ENCODE measurements at places on chromosomes 6 and 20.

DNA sequence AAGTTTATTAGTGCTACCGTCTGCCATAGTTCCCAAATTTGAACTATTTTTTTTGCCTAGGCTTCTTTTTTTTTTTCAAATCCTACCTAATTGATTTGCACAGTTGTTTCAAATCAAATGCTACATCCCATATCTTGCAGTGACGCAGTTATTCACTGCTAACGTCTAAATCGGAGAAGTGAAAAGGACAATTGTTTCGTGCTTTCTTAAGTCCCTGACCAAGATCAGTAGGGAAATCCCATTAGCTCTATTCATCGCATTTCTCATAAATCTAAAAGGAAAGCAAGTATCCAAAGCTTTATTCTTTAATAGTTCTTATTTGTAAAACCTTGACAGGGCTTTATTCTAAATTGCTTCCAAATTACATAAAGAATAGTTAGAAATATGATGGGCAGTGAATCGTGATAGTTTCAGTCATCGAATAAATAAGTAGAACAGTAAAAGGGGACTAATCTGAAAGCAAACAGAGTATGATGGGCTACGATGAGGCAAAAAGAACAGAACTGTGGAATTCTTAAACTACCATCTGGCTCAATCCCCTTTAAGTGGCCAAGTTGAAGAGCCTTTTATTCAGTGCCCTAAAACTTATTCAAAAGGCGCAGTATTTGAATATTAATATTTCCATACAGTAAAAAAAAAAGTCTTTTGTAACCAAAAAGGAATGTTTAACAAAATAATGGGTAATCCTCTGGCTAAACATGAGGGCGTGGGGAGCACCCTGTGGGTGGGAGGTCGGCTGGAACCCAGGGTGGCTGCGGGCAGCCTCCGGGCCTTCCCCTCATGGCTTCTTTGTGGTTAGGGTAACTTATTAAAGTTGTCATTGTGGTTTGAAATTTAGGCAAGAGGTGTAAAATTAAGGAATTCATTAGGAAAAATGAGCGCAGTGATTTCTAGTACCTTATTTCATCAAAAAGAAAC, 3.0 kb upstream of the ARID1B start:
- DNase-seq: peak; percentile 96

- DNase-seq: no peak
Observed at GRCh38 chr20:44587035-44587980, 4.9 kb downstream of the PKIG start.

DNA sequence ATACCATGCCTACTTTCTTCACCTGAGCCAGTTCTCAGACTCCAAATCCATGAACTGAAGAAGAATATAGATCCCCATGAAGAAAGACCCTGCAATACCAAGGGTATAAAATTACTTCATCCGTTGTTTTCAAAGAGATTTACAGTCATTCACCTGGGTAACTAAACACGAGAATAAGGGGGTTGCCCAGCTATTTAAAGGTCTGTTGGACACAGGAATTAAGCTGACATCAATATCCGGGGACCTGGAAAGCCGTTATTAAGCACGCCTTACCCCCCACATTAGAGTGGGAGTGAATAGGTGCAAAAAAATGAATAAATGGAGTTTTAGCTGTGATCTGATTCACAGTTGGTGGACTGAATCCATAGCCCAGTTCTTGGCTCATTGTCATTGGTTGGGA, 28.9 kb downstream of the CLVS2 start:
- no peak for DNase-seq

DNA sequence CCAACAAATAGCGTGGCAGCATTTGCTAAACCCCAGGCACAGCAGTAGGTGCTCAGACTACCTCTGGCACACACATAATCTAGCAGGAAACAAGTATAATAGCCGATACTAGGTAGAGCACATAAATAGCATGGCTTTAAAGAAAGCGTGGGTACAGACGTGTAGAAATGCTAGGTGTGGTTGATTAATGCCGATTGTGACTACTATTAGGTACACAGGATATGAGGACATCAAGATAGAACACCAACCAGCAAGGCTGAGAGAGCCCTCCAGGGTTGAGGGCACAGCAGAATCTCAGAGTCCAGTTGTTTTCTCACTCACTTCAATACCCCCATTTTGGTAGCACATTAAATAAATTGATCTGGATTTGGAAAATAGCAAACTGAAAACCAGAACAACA, 100.5 kb downstream of the PKHD1 start:
- DNase-seq: no peak

DNA sequence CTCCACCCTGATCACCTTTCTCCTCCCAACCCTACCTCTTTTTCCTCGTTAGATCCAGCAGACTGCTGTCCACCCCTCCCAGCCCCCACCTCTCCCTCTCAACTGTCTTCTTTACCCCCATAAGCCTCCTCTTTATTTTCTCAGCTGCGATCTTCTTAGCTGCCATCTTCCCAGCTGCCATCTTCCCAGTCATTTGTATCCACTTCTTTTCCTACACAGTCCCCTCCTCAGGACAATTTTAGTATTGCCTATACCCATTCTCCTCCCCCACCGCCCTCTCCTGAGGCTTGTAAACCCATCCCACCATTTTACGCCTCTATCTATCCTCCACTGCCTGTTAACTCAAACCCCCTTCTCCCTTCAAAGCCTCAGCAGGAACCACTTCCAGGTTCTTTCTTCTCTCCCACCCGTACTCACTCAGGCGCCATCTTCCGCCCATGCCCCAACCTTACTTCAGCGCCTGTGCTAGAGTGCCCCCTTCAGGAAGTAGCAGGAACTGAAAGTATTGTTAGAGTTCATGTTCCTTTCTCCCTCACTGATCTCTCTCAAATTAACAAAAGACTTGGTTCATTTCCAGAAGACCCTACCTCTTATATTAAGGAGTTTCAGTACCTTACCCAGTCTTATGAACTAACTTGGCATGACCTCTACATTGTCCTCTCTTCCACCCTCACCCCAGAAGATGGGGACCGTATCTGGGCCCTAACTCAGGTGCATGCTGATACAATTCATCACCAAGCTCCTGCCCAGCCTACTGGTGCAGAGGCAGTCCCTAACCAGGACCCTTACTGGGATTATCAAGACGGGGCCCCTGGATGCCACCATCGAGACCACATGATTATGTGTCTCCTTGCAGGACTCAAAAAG, 236.0 kb downstream of the ADGRG6 start:
- peak; percentile 11 for DNase-seq

DNA sequence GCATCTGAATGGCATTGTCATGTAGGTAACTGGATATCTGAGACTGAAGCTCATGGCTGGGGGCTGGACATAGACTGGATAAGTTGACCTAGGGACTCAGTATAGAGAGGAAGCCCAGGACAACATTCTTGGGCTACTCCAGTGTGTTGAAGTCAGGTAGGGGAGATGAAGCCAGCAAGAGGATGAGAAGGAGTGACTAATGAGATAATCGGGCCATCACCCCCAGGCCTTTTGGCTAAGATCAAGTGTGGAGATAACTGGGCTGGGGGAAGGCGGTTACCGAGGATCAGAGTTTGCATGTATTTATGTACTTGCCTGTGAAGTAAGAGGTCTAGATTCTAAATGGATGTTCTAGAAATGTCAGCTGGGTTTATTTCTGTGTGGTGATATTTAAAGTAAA, 73.4 kb downstream of the ELOVL2 start:
- DNase-seq: no peak

- no peak for DNase-seq
Observed at GRCh38 chr6:42295677-42296076, 78.0 kb upstream of the MRPS10 start.

- DNase-seq: no peak
Observed at GRCh38 chr20:11103866-11104265, 430.1 kb upstream of the JAG1 start.

GRCh38 chr20:41617059-41617901, 897 bp downstream of the CHD6 start:
- peak; percentile 10 for DNase-seq

GRCh38 chr20:37280403-37280802, 9.1 kb upstream of the MANBAL start:
- no peak for DNase-seq

GRCh38 chr20:23272176-23273029, 78.2 kb upstream of the NXT1 start:
- DNase-seq: no peak
